ENCODE measurements at places on chromosomes 12 and 14. TPM values are rescaled to one million over a fixed set of nuclear protein-coding genes. Genes with fewer than 3 reads are reported as not detected.

KLRG1 gene
- 2.9 TPM for total RNA-seq

- no peak for DNase-seq
These were observed 2.8 kb downstream of the CAND1 start for GRCh38 chr12:67271976-67272375.

GRCh38 chr12:109759595-109759994 lies 46.0 kb downstream of the FAM222A start:
- DNase-seq = no peak

GRCh38 chr12:117525766-117526165 lies 164.3 kb upstream of the NOS1 start:
- no peak for DNase-seq

DNA sequence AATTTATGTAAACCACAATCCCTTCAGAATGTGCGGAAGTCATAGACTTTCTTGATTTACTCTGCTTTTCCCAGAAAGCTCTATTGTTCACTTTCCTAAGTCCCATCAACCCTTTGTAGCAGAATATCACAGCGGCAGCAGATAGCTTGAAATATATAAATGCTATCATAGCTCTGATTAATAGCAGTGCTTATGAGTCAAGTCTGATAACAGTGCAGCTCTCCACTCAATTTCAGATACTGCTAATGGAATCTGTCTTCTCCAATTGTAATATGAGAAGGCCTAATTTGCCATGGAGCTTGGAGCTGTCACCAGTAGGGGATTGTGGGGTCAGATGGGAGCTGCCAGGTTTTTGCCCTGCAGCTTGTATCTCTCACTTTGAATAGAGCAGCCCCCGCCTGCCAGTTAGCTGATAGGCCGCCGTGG lies 10.9 kb downstream of the TMEM260 start:
- DNase-seq = no peak

DNA sequence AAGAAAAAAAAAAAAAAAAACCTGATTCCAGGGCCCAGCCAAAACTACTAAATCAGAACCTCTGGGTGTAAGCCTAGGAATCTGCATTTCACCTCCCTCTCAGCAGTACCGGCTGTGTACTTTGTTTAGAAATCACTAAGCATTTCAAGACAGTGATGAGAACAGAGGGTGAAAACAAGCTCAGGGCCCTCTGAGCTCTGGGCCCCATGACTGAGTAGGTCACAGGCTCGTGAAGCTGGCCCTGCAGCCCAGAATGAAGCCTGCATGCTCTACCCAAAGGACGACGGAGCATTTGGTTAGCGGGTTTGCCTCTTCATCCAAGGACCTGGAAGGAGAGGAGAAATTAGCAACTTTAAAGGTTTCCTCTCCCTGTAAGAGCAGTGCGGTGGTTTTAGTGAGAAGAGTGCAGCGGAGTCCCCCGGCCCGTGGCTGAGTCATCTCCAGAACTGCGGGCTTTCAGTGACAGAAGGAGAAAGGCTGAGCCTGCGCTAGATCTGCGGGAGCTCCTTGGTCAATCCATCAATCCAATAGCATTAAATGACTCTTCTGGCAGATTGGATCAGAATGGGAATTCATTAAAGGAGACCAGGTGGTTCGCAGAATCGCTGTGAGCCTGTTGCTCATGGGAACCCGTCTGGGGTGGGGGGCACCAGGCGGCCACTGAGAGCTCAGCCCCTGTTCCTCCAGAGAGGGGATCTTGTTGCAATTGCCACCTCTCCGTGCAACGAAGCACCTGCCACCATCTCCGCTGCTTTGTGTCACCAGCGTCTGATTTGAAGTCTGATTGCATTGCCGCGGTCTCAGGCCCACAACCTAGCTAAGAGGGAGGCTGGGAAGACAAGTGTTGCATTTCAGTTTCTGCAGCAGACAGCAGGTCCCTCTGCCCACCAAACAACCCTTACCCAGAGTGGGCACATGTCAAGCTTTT lies 7.3 kb downstream of the IL31 start:
- no peak for DNase-seq

Data from psoas muscle (tissue), 8 donors.